ENCODE measurements at places on chromosomes 13 and 19.

DNA sequence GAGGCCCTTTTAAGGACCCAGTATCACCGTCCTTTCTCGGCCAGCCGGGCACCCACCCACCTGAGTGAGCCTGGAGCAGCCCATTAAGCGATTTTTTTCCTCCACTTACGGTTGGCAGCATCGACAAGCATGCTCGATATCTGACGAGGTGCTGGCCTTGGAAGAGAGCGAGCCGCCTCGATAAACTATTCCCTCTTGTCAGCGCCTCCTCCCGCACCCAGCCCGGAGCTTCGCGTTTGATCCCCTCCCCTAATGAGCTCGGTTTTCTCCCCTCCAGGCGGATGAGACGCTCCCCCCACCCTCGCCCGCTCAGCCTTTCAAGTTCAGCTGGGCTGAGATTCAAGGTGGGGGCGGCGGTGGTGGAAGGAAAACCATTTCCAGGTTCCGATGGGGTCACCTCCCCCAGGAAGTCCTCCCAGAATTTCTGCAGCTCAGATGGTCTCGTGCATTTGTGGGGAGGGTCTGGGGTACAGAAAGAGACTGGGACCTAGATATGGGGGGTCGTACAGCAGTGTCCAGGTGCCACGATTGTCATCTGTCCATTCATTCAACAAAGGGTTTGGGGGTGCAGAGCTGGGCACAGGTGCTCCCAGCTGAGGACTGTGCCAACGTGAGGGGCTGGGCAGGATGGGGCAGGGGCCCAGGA, 18.9 kb upstream of the ONECUT3 start:
- no peak for DNase-seq

GRCh38 chr13:113974304-113975281, 717 bp upstream of the C13orf46 start:
- DNase-seq = no peak

DNA sequence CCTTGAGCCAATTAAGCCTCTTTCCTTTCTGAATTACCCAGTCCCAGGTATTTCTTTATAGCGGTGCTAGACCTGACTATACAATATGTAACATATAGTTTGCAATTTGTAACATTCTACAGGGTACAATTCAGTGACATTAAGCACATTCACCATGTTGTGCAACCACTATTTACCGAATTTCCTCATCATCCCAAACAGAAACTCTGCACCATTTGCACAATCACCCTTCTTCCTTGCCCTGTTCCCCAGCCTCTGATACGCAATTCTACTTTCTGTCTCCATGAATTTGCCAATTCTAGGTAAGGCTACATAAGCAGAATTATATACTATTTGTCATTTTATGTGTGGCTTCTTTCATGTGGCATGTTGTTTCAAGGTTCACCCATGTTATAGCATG, 13.7 kb upstream of the SIGLEC10 start:
- no peak for DNase-seq

- no peak for DNase-seq
These were observed 36.9 kb upstream of the TUBGCP3 start for GRCh38 chr13:112624602-112625430.

DNA sequence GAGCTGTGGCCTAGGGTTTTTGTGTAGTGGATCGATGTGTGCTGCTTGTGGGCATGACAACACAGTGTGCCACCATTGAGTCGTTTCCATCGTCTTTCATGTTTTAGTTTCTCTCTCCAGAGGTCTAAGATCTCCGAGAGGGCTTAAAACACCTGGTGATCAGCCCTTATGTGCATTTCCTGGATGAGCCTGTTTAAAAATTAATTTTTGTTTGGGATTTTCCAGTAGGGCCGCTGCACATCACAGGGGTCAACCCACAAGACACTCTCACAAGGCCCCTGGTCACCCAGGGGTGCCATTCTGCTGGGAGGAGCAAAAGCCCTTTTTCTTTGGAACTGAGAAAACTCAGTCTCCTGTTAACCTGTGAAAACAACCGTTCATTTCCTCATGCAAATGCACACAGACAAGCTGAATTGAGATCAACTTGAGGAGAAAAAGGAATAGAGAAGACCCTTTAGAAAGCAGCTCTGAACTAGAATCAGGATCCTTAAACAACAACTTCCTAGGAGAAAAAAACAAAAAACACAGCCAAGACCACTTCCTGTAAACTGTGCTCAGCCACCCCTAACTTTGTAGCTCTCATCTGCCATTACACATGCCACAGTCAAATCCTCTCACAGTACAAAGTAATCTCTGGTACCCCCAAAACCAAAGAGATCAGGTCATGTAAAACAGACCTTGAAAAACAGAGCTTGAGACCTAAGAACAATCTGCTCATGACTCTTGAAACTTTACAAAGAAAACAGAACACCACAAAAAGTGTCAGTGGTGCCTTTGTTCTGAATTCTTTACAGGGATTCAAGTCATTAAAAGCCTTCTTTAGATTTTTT, 8.3 kb upstream of the MTRF1 start:
- no peak for DNase-seq

- DNase-seq = no peak
These were observed 298.4 kb downstream of the SLITRK6 start for GRCh38 chr13:85500696-85501256.

DNA sequence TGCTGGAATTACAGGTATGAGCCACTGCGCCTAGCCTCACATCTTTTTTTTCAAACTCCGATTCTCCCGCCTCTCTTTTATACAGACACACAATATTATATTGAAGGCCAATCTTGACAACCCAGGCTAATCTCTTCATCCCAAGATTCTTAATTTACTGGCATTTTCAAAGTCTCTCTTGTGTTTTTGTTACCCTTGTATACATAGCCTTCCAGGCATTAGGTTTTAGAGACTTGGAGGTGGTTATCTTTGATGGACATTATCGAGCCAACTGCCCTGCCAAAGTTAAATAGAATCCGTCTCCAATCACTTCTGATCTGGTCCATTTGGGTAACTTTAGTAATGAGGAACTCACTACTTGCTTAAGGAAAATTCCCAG, 14.4 kb upstream of the CYP2A7 start:
- no peak for DNase-seq

DNA sequence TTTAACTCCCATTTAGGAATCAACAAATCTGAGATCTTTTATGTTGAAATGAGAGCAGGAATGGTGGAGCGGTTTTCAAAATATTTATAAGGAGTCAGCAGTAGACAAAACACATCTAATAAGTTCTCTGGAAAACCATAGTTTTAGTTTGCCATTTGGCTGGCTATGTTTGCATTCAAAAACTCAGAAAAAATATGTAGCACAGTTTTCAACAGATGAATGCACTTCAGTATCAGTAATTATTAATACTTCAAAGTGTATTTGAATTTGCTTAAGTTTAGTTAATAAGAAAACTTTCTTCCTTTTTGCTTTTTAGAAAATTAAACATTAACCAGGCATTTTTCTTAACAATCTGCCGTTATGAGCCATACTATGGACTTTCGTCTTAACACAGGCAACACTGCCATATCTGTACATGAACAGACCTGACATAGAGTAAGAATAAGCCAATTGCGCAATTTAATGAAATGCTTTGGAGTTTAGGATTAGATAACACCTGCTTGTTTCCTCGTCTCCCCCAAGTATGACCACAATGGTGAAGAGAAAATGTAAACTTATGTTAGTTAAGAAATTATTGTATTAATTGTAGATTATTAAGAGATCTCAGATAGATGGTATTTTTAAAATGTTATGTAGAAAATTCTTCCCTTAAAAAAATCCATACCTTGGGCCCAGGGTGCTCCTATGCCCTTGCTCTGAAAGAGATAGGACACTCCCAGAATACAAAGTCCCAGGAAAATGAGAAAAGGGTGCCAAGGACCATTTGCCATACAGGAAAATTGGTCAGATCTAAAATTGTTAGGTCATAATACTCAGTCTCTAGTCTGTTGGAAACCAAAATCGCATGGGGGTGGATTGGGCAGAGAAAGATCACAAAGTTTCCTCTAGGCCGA, 552.3 kb upstream of the ARGLU1 start:
- DNase-seq = no peak

DNA sequence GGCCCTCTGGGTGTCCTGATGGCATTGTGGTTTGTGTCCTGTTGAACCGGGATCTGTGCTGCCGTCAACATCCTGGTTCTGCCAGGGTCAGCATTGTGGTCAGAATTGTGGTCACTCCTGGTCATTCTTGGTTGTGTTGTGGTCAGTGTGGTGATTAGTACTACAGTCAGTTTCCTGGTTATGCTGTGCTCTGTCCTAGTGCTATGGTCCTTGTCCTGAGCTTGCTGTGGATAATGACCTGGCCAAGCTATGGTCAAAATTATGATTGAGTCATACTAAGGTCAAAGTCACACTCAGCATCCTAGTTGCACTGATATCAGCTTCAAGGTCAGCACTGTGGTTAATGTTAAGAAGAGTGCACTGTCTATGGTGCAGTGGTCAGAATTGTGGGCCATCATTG, 4.5 kb upstream of the OLFM2 start:
- DNase-seq = no peak

GRCh38 chr13:30884543-30884942, 21.5 kb upstream of the MEDAG start:
- no peak for DNase-seq

DNA sequence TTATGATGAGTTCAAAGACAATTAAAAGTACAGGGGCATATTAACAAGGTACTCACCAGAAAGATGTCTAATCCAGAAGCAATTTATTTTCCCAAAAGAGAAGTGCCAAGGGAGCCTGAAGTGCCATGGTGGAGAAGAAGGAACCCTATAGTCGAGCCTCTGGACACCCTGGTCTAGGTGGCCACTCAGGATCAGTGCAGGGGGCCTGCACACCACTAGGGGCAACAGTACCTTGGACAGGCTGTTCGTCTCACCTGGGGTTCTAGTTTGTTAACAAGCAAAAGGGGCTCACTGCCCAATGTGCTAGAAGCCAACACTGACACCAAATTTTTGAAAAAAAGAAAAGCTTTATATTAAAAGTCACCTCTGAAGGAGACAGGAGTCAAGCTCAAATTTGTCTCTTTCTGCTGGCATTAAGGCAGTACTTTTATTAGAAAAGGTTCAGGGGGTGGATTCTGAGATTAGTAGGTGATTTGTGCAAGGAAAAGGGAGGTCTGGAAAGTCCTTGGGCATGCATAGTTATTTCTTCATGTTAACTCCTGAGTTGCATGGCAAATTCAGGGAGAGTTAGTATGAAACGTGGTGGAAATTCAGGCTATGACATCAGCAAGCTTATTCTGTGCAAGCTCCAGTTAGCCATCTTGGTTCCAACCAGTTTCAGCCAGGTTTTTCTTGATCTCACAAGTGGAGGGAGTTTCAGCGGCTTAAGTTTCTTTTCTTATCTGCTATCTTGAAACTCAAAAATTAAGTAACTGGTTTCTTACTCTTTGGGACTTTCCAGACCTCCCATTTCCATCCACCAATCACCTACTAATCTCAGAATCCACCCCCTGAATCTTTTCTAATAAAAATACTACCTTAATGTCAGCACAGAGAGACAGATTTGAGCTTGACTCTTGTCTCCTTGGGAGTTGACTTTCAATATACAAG, 884 bp upstream of the CBY2 start:
- no peak for DNase-seq

GRCh38 chr13:23086968-23087623, 93.7 kb upstream of the SGCG start:
- DNase-seq = no peak

GRCh38 chr19:33447336-33448158, 74.0 kb downstream of the CEBPG start:
- no peak for DNase-seq

GRCh38 chr13:51005566-51005965, 96.0 kb downstream of the RNASEH2B start:
- DNase-seq = no peak

DNA sequence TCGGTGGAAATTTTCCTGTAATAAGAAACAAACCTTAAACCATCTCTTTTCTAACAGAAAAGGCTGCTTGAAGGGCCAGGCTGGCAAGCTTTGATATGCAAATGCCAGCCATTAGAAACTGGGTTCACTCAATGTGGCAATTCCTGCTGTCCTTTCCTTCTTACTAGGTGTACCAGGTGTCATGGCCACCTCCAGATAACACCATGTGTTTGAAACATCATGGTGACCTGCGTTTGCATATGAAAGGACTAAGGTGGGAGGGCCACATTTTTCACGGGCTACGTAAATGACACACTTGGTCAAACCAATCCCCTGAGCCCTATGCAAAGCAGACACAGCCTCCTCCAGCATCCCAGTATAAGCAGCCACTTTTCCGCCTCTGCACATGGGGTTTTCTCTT, 789.1 kb upstream of the SLITRK5 start:
- no peak for DNase-seq

DNA sequence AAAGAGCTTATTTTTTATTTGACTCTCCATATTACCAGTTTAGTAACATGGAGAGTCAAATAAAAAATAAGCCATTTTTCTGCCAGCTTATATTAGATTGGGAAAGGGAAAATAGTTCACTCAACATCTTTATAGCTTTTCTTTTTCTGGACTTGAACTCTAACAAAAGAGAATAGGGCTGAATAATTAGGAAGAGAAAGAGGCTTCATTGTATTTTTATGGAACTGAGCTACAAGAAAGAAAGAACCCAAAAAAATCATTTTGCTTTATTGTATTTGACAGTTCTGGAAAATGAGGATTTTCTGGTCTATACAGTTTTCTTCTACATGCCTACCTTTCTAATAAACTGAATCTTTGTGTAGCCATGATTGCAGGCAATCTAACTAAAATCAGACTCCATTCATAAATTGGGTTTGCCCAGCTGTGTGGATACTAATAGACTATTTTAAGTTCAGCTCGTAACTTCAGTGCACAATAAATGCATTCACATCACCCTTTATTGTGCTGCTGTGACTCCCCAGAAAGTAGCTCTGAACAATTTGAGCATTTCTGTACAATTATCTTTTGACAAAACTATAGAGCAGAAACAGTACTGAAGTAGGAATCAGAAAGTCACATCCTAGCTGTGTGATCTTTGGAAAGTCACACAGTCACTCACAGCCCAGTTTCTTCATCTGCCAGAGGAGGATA, 115.3 kb downstream of the STOML3 start:
- DNase-seq = no peak

All from activated T-helper 1 cell treated with Interleukin-2 at 50 U/mL for 16 hours (primary cell).